ENCODE measurements at places on chromosomes 1 and 21.

DNA sequence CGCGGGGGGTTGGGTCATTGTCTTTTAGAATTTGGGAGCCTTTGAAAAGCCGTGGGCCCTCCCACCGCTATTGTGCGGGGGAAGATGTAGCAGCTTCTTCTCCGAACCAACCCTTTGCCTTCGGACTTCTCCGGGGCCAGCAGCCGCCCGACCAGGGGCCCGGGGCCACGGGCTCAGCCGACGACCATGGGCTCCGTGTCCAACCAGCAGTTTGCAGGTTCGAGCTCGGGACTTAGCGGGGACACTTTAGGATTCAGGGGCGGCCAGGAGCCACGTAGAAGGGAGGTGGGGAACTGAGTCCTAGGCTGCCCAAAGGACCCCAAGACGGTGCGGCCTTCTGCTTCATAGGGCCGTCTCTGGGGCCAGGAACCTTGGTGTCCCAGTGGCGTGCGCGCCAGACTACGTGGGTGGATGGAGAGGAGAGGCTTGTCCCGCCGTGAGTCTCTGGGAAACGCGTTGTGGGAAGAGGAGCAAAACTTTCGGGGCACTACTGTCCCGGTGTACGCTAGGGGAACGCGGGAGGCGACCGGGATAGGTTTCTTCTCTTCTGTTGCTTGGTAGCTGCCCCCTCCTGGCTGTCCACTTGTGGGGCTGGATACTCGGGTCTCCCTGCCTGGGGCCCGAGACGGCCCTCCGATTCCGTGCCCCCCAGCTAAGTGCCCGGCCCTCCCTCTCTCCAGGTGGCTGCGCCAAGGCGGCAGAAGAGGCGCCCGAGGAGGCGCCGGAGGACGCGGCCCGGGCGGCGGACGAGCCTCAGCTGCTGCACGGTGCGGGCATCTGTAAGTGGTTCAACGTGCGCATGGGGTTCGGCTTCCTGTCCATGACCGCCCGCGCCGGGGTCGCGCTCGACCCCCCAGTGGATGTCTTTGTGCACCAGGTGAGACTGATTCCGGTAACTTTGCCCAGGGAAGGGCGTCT, at the start of gene LIN28A:
TSS of gene LIN28A (plus strand) at position 112 of the 918 bp plus-strand sequence. CDS start at position 187, 75 bp downstream.
- DNase-seq: no peak

DNA sequence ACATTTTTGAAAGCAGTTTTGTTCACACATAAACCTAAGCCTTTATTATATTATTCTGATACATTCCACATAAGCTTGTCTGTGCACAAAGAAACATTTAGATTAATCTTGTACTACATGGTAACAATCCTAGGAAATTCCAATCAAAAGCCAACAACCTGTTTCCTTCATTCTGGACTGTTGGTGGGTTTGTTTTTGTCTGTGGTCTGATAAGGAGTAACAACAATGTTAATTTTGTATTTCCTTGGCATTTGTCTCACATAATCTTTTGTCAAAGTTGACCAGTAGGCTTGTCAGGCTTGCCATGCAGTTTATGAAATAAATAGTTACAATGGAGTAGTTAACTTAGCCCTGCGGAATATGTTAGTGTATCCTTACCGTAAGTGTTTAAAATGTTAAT, 183.3 kb downstream of the DHRS3 start:
- no peak for DNase-seq

GRCh38 chr1:229434005-229434640, at the start of gene ACTA1:
Gene ACTA1 (minus strand): TSS chr1:229434094. CDS start chr1:229433115, 979 bp downstream.
- DNase-seq: no peak

- DNase-seq: no peak
Observed at GRCh38 chr1:217333939-217334338, 297.0 kb downstream of the GPATCH2 start.

DNA sequence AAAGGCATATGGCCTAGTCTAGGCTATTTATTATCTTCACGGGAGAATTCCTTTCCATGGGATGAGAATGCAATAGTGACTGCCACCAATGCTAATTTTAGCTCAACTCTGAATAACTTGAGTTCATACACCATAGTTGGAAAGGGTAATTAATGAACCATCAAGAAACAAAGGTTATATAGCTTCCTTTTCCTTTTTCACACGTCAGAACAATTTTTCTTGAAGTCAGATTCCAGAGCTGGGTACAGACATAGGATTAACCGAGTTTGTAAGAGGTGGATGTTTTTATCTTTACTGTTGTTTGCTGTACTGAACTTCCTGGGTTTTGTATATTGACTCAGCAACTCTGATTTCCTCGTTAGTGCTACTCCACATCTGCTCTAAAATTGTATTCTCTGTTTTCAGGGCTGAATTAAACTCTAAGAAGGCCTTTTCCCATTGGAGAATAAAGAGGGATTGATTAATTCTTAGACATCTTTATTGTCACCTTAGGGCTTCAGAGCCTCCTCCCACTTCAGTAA, 262.0 kb downstream of the NUF2 start:
- DNase-seq: no peak

- no peak for DNase-seq
Observed at GRCh38 chr1:43432907-43433306, 20.8 kb downstream of the HYI start.

- DNase-seq: no peak
Observed at GRCh38 chr1:199109160-199109559, 470.3 kb downstream of the PTPRC start.

DNA sequence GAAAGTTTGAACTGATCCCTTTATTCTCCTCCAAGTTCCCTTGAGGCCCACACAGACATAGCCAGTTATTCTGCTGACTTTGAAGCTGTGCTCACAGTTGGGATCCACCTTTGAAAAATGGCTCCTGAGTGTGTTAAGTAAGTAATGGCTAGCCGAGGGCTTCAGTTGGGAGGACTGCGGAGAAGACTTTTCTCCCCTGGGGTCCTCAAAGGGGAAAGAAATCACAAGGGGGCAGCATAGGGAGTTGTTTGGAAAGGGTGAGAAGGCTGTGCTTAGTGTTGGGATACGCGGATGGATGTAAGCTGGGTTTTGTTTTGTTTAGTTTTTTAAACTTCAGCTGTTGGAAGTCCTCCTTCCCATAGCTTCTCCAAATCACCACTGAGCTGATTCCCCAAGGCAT, 8.3 kb downstream of the PGM1 start:
- no peak for DNase-seq

GRCh38 chr1:99250728-99251127, 13.6 kb upstream of the PLPPR4 start:
- no peak for DNase-seq

Measured in NCI-H1417 treated with DMSO at 0.1 percent for 48 hours (cell line).